ENCODE measurements at places on chromosomes 3 and 15.

DNA sequence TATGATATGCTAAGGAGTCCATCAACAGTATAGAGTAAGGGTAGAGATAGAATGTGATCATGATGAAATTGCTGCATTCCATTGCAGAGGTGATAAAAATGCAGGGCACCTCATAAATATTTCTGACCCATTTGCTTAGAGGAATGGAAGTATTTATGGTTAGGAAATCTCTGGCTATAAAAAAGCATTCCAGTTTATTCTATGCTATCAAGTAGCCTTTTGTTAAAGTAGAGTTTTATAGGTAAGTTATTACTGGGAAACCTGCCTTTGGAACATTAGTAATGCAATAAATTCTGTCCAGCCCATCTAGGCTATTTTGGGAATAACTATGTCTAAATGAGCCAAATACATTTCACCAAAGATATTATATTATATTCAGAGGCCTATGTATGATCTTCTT, 19.8 kb upstream of the STRIT1 start:
- no peak for DNase-seq

GRCh38 chr3:73510334-73510733, 114.4 kb downstream of the PDZRN3 start:
- DNase-seq, result no peak

GRCh38 chr3:158539414-158540014, 31.5 kb upstream of the MLF1 start:
- DNase-seq, result peak; percentile 54

DNA sequence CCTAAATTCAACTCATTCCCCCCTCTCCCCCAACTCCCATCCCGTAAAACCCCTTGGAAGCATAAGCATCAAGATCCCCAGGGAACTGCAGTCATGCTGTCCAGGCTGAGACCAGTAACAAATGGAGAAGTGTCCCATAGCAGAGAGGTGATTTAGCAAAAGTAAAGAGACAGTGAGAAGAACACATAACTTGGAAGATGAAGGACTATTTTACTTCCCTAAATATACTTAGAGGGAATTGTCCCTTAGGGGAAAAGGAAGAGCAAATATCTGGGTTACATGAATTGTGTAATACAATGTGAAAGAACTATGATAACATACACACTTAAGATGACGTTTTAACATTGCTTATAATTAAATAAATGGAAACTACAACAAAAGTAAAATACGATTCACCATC, 61.6 kb upstream of the LRRFIP2 start:
- DNase-seq, result no peak

GRCh38 chr3:118477768-118478167, 556.9 kb downstream of the IGSF11 start:
- DNase-seq, result no peak

- DNase-seq, result no peak
Measured at GRCh38 chr3:175003590-175003989, 144.5 kb downstream of the NAALADL2 start.

- peak; percentile 23 for DNase-seq
Measured at GRCh38 chr15:37764733-37765191, 169.7 kb upstream of the TMCO5A start.

- no peak for DNase-seq
Measured at GRCh38 chr3:9347081-9347480, 15.8 kb upstream of the THUMPD3 start.

DNA sequence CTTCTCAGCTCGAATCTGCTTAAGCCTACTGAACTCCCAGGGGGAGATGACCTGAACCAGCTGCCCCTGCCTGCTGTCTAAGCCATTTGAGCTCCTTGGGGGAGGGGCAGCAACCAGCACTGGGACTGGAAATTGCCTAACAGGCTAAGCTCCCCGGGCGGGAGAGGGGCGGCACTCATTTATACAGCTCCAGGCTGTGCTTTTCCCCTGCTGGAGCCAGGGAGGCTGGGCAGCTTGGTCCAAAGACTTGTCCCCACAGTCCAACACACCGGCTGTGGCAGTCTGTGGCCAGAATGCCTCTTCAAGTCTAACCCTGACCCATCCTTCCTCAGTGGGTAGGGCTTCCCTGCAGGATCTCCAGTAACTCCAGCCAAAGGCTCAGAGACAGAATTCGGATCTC, 1241.5 kb downstream of the ROBO2 start:
- no peak for DNase-seq

DNA sequence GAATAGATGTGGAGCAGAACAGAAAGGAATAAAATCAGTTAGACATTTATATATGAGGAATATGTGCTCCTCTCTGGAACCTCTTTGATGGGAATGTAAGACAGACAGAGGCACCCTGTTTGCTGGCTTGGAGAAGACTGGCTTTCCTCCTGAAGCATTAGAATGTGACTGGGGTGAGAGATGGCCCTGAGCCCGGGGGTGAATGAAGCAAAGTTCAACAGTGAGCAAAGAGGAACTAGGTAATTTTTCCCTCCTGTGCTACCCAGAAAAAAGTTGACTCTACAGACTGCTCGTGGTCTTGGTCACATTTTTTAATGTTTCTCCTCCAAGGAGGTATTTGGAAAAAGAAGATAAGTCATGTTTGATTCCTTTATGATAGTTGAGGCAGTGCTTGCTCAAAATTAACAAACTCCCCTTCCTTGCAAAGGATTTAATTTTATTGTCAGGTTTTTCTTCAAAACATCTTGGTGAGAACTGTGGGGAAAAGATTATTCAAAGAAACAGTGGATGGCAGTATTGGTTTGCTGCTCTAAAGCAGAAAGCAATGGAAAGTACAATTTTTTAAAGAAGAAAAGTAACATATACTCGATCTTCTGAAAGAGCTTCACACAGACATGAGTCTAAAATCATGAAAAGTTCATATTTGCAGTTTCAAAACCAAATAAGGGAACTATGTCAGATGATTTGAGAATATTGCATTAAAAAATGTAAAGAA, 370.4 kb upstream of the CDIN1 start:
- no peak for DNase-seq

DNA sequence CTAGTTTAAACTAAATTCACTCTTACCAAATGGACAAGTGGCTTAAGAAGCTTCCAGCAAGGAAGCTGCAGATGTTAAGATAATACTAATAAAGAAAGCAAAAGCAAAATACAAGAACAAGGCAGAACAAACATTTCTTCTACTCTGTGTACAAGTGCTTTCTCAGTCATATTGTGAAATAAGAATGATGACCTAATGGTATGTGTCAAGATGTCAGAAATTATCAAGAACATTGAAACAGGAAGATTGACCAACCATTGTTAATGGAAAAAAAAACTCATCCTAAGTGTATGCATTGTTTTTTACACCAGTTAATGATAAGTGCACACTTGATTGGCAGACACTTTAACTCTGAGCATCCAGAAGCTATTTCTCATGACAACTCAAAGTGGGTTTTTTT, 65.4 kb upstream of the P2RY1 start:
- DNase-seq, result no peak

- no peak for DNase-seq
Measured at GRCh38 chr3:184320104-184320445, 5.7 kb downstream of the EIF4G1 start.

GRCh38 chr3:108153451-108153981, 62.7 kb upstream of the CD47 start:
- DNase-seq, result no peak

- no peak for DNase-seq
Measured at GRCh38 chr3:40649346-40649745, 124.6 kb downstream of the ZNF621 start.

DNA sequence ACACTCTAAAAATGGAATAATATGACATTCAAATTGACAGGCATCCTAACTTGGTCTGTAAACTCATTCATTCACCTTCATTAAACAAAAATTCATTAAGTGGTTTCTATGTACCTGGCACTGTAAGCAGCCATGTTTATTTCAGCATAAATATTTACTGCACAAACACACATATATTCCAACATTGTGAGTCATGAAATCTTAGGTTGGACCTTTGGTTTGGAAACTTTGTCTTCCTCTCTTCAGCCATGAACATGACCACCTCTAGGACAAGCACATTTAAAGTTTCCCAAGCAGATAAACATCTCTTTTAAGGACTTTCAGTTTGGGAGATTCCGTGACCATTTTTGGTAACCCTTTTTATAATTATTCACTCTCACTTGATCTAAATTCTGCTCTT, 131.8 kb downstream of the TPRG1 start:
- no peak for DNase-seq

GRCh38 chr3:154310840-154311239, 13.4 kb downstream of the DHX36 start:
- no peak for DNase-seq
